DMS 273 treated with DMSO at 0.1 percent for 48 hours (cell line): ENCODE measurements at places on chromosomes 7 and 10.

DNA sequence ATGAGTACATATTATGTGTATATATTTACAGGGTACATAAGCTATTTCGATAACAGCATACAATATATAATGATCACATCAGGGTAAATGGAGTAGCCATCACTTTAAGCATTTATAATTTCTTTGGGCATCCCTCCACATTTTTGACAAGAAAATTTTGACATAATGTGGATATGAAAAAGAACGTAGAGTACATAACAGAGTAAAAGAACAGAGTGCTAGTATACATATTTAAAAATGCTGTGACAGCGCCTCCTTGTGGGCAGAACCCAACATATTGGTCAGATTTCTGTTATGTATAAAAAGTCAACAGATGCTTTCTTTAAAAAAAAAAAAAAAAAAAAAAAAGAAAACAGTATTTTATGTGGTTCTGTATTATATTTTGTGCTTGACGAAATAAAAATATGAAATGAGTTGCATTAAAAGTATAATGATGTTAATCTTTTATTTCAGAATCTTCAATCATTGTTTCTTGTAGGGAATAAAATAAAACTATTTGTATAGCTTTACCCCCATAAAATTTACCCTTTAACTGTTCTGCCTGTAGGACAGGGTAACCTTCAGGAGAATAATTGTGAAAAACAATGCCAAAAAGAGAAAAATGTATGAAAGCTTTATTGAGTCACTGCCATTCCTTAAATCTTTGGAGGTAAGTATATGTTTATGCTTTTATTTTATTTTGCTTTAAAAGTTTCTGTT, 18.3 kb upstream of the HBP1 start:
- peak; percentile 29 for DNase-seq

DNA sequence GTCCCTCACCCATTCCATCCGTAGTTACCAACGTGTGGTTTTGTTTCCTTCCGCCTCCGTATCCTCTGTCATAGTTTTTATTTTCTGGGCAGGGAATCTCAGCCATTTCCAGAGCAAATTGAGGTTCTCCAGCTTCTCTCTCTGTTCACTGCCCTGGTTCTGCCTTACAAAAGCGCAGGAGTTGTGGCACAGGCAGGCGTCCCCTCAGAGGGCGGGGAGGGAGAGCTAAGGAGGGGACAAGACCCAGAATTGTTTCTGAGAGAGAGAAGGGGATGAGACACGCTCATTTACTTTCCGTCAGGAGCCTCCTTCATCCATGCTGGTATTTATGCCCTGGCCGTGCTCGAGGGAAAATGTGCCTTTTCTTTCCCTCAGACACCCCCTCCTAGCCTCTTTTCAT, 71.0 kb downstream of the SH2D4B start:
- DNase-seq = no peak

GRCh38 chr10:28594406-28594805, 61.5 kb downstream of the WAC start:
- no peak for DNase-seq

- no peak for DNase-seq
These were observed 127.3 kb downstream of the SEMA3C start for GRCh38 chr7:80791509-80791929.

DNA sequence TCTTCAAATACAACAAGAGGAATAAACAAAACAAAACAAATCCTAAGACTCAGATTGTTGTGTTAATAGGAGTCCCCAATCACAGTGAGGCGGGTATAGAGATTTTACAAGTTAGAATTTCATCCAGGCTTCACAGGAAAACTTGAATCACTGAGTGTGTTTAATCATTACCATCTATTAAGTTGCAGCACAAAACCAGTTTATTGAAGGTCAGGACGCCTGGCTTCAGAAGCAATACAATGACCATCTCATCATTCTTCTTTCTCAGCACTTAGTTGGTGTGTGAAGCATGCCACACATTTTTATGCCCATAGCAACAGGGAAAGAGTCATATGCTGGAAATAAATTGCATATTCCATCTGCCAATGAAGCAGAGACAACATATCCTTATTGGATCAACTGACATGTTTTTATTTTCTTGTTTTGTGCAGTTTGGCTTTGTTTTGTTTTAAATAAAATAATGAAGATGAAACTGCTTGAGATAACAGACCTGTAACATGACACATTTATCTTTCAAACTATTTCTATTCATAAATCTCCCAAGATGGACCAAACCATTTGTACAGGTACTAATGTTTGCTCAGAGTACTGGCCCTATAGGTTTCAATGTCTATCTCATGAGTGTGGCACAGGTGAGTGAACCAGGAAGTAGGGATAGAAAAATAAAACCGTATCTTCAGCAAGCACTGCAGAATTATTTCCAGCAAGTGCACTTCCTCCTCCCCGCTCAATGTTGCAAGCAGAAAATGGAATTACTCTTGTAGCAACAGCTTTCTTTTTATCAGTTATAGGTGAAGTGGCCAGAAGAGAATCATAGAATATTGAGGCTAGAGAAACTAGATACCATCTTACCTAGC, 40.4 kb downstream of the TAC1 start:
- DNase-seq = no peak

DNA sequence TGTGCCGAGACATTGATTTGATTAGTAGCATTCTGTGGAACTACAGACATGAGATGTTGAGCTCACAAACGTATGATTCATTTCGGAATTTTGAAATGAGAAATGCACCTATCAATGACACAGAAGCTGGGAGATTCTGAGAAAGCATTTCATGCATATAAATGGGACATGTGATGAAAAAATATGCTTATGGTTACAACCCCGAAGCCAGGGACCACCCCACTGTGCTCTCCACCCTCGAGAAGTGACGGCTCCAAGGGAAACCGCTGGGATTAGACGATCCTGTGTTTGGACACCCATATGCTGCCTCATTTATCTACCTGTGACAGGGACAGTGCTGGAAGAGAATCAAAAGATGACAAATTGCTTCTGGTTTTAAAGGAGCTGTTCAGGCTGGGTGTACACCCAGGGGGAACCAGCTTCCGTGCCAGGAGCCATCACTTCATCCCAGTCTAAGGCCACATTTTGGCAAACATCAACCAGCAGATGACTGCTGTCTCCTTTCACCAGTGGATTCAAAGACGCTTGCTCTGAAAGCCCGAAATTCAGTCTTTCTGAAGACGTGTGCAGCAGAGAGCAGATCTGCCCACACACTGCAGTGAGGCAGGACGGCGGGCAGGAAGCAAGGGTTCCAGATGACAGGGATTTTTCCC, 109.9 kb downstream of the ATXN7L1 start:
- no peak for DNase-seq

GRCh38 chr7:2530071-2530987, 10.8 kb downstream of the LFNG start:
- no peak for DNase-seq

DNA sequence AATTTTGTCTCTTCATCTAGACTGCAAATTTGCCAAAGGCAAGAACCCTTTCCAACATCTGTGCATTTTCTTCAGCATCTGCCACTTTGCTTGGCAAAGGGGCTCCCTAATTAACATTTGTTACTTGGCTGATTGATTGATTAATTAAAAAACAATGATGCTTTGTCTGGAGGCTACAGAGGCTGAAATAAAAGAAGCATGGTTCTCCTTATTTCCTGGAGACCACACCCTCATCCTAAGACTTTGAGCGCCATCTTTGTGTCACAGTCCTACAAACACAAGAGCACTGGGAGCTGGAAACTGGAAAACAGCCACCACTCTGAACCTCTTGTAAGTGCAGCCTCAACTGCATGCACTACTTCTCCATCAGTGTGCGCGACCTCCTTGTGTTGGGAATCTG, 189.2 kb downstream of the C7orf25 start:
- DNase-seq = no peak

- no peak for DNase-seq
These were observed 95.7 kb downstream of the CTTNBP2 start for GRCh38 chr7:117777335-117778142.

DNA sequence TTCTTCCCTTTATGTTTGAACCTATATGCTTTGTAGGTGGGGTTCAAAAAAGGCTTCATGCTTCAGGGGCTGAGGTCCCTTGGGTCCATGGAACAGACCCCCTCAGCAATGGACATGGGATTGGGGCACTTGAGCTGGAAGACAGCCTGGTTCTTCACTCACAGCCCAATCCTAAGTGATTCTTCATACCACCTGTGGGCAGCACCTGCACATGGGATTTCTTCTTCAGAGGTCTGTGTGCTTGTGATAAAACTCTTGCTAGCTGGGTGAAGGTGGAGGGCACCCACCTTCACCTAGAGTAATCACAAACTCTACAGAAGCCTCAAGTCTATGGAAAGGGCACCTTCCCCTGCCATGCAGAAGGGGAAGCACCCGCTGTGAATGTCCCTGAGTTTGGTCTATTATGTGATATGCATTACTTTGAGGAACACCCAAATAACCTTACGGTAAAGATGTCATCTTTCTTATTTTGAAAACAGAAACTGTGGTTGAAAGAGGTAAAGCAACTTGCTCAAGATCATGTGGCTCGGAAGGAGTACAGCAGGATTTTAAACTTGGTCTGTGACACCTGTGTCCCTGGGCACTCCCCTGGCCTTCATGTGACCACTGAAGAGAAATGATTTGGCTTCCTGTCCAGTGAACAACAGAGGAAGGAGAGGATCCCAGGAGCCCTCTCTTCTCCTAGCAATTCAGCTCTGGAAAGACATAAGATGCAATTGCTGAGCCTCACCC, 469.5 kb upstream of the ZMIZ1 start:
- DNase-seq = no peak

DNA sequence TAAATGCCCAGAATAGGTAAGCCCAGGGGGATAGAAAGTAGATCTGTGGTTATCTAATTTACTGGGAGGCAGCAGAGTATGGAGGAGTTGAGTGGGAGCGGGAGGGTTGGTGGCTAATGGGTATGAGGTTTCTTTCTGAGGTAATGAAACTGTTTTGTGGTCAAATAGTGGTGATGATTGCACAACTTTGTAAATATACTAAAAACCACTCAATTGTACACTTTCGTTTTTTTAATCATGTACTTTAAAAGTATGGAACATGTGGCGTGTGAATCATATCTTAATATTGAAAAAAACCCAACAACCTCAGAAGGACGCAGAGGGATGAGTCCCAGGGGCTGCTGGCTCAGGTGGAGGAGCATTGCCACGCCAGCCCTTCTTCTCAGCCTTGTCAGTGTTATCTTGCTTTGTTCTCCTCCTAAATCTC, 118.1 kb downstream of the WDR11 start:
- no peak for DNase-seq

DNA sequence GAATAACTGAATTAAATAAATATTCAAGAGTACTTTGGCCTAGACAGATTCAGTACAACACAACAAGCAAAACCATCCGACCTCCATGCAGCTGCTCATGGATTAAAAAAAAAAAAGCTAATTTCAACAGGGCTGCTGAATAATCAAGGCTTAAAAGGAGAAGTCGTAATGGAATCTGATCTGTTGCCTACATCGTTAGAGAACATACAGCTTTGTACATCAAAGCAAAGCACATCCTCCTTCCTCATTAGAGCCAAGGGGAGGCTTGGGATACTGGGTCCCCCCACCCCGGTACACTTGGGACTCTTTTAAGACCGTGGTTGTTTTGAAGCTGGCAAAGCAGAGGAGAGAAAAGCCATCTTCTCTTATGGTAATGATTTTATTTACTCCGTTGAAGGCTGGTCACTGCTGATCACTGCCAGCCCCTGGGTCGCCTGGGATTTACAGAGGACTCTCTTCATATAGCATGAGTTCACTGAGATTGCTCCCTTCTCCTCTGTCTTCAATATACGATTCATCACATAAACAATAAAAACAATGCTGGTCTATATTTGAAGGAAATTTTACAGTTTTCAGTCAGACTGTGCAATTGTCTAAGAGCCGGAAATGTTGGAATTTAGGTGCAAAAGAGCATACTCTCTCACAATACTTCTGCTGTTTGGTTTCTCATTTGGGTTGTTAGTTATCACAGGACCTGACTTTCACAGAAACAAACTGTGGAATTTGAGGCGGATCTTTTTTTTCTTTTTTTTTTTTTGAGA, 148.8 kb downstream of the FAM107B start:
- DNase-seq = no peak

DNA sequence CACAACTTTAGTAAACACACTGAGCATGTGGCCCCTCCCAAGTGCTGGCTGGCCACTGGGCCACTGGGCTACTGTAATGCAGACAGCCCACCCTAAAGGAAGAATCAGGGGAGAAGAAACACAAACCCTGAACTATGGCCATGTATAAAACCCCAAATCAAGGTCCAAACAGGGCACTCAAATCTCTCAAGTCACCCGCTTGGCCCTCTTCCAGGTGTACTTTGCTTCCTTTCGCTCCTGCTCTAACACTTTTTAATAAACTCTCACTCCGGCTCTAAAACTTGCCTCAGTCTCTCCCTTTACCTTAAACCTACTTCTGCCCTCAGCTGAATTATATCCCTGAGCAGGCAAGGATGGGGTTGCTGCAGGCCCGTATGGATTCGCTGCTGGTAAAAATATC, 72.6 kb downstream of the TPK1 start:
- DNase-seq = no peak
